ENCODE measurements at places on chromosomes 13 and 19. TPM values are rescaled to one million over a fixed set of nuclear protein-coding genes. Genes with fewer than 3 reads are reported as not detected.

DNA sequence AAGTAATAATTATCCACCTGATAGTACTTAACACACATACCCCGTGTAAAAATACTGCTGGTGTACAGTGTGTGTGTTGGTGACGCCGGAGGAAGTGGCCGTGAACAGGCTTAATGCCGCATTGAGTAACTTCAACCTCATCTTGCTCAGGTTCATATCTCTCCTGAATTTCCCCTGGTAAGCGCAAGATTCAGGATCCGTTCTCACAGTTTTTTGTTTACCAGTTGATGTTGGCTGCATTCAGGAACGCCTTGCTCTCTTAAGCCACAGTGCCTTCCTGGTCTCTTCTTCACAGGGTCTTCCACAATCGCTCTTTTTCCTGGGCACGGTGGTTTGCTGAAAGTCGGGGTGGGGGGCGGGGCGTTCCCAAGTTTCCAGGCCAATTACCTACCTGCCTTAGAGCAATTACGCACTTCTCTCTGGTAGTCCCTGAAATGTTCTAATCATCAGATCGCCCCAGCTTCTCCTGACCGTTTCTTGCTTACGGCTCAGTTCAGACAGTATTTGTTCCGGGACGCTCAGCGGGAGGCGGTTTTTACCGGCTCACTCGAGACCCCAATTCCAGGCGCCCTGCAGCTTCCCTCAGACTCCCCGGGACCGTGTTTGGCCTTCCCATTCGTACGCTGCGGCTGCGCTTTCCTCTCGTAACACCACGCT lies 706 bp upstream of the DNAJC3 start:
- no peak for DNase-seq

DNA sequence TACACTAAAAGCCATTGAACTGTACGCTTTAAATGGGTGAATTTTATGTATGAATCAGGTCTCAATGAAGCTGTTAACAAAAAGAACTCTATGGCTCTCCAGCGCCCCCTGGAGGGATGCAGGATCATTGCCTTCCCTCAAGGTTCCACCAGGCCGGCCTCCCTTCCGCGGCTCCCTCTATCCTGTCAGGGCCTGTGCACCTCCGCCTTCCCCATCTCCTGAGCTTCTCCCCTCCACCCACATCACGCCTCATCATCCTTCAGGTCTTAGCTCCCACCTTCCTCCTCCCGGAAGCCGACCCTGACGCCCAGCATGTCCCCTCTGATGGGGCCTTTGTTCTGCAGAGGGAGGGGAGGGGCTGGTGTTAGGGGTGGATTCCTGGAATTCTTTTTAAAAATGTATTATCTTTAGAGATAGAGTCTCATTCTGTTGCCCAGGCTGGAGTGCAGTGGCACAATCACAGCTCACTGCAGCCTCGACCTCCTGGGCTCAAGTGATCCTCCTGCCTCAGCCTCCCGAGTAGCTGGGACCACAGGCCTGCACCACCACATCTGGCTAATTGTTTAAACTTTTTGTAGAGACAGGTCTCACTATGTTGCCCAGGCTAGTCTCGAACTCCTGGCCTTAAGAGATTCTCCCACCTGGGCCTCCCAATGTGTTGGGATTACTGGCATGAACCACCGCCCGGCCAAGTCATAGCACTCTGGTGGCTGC lies 27.7 kb downstream of the MEIS3 start:
- peak; percentile 85 for DNase-seq

GRCh38 chr13:83024955-83025594 lies 857.2 kb downstream of the SLITRK1 start:
- no peak for DNase-seq

GRCh38 chr13:51370116-51370515 lies 30.6 kb downstream of the SERPINE3 start:
- no peak for DNase-seq

DNA sequence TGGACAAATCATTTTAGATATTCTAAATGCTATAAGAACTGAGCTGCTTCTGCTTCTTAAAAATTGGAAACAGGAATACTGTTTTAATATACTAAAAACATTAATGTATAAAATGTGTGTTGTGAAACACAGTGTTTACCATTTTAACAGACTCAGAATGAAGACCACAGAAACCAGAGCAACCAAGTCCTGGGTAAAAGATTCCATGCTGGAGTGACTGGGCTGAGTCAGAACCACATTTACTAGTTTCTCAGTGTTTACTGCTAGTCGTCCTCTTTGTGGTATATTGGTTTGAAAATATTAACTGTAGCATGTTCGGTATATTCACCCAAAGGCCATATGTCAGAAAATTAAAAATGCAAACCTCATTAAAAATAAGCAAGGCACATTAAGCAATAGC lies 31.9 kb downstream of the ANKRD10 start:
- no peak for DNase-seq

- no peak for DNase-seq
Observed at GRCh38 chr13:109204252-109204651, 574.8 kb downstream of the MYO16 start.

DNA sequence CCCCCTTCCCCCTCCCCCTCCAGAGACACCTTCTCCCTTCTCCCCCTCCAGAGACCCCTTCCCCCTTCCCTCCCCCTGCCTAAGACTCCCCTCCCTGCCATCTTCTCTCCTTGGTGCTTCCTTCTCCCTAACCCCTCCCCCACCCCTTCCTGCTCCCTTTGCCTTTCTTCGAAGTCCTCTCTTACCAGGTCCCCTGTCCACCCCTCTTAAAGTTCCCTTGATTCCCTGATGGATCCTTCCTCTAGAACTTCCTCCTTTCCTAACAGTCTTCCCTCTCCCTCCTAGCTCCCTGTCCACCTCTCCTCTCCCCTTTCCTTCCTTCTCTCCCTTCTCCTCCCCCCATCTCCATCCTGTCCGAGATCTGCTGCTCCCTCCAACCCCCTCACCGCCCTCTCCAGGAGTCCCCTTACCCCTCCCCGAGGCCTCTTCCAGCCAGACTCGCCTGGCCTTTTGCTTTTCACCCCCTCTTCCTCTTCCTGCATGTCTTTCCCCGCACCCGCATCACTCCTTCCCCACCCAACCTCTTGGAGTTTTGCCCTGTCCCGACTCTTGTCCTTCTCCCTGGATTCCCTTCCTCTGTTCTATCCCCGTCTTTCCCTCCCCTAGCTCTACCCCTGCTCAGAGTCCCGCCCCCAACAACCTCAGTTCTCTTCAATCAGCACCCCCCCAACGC lies 3.1 kb downstream of the TNFSF9 start:
- no peak for DNase-seq

DNA sequence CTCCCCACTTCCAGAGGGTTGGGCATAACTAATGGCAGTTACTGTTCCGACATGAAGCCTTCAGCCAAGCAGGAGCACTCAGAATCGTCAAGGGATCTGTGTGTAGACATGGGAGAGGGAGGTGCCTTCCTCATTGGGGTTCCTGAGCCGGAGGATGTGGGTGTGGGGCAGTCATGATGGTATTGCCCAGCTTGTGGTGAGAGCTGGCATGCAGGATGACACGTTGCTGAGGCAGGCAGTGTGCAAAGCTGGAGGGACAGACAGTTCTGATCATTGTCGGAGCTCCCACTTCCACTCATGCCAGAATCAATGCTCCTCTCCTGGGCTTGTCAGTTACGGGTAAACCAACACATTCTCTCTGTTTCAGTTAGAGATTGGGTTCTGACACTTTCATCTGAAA lies 83.9 kb upstream of the TSC22D1 start:
- DNase-seq = no peak

SBK3 gene
- total RNA-seq = 27.4 TPM

GRCh38 chr13:27171244-27171826 lies at the start of gene USP12:
Gene USP12, minus strand, starts transcription at chr13:27171811. Its CDS starts 172 bp downstream, at chr13:27171639.
- no peak for DNase-seq

Measured in Right ventricle myocardium superior (tissue), 1 donor.